ENCODE measurements at places on chromosomes 6 and 20. TPM values are rescaled to one million over a fixed set of nuclear protein-coding genes. Genes with fewer than 3 reads are reported as not detected.

GNRH2 gene
- not detected for total RNA-seq

GLO1 gene
- total RNA-seq = 83.2 TPM

ZDHHC14 gene
- 4.0 TPM for total RNA-seq

LRRC73 gene
- not detected for total RNA-seq
